ENCODE measurements at places on chromosomes 3 and 15.

DNA sequence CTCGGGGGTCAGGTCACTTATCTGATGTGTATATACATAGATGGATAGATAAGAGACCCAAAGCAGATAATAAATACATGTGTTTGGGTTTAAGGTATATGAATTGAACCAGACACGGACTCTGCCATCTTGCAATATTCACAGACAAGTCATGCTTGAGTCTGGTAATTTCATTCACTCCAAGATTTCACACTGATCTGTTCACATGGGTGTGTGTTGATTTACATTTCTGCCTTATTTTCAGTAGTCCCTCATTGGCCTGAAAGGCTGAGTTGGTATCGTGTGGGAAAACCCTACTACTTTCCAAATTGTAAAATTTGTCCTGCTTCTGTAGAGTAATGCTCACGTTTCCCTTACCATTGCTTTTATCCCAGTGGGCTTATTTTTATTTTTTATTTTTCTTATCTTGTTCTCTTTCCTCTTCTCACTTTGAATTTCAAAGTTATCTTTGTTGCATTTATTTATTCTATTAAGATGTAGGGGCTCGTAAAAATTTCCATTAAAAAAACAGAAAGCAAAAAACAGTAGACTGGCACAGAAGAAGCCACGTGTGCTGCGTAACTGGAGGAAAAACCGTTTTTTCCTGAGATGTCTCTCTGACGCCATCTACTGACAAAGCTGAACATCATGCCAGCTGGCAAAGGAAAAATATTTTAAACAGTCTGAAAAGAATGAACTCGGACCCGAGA, 10.8 kb upstream of the MFSD1 start:
- DNase-seq, result no peak

DNA sequence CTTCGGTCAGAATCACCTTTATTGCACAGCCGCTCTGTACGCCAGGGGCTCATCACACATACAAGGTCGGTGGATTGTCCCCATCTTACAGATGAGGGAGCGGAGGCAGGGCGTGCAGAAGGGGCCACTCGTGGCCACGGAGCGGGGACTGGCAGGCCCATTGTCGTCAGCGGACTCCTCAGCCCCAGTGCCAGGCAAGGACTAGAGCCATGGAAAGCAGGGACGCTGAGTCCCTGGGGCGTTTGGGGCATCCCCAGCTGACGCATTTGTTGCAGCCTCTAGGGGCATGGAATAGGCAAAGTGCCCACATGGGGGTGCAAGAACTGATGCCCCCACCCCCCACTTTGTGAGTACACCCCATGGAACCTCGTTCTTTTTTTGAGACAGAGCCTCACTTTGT, 29.8 kb upstream of the FURIN start:
- DNase-seq, result no peak

DNA sequence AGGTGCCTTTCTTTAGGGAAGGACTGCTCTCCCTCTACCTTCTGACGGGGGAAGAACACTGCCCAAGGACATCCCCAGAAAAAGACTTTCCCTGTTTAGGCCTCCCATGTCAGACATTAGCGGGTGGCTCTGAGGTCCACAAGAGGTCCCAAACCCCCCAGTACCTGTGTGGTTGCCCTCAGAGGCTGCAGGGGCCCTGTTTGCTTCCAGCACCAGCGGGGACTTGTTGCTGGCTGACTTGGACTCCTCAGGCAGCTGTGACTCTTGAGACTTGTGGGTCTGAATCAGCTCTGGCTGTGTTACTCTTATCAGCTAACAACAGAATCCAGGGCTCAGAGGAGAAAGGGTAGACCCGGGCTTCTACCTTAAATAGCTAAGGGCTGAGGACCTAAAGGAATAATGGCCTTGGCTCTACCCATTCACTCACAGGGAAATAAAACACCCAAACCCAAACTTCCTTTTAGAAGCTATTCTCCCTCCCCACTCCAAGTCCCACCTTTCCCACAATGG, 39.2 kb downstream of the SEMA3G start:
- no peak for DNase-seq

DNA sequence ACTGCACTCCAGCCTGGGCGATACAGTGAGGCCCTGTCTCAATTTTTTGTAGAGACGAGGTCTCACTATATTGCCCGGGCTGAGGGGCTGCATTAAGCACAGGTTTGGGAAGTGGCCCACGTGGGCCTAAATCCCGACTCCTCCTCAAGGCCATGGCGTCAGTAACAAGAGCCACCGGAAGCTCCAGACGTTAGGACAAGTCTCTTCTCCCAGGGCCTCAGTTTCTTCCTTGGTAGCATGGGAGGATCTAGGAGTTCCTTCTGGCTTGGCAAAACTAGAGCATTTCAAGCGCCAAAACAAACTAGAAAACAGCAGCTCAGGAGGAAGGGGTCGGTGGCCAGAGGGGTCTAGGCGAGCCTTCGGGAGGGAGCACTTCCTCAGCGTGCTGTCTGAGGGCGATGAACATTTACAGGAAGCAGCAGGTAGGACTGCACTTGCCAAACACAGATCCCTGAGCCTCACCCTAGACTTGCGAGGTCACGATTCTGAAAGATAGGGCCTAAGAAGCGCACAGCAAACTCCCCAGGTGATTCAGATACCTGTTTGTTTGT, 536 bp downstream of the SNAPC5 start:
- no peak for DNase-seq

- no peak for DNase-seq
Observed at GRCh38 chr3:167740961-167741587, 5.6 kb downstream of the SERPINI1 start.

- DNase-seq, result no peak
Observed at GRCh38 chr15:88624156-88624970, 3.2 kb downstream of the AEN start.

DNA sequence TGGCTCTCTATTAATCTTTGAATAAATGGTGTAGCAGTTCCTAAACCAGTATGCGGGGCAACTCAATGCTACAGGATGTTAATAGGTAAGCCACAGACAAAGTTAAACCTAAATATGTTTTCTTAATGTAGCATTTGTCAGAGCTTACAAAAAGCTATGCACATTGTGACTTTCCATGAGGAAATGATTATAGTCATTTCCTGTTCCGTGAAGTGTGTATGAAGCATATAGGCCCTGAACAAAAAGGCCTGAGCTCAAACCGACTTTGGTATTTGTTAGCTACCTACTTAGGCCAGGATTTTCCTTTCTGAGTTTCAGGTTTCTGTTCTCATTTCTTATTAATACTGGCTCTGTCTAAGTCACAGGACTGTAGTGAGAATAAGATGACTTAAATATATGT, 14.2 kb downstream of the ZNF80 start:
- no peak for DNase-seq

DNA sequence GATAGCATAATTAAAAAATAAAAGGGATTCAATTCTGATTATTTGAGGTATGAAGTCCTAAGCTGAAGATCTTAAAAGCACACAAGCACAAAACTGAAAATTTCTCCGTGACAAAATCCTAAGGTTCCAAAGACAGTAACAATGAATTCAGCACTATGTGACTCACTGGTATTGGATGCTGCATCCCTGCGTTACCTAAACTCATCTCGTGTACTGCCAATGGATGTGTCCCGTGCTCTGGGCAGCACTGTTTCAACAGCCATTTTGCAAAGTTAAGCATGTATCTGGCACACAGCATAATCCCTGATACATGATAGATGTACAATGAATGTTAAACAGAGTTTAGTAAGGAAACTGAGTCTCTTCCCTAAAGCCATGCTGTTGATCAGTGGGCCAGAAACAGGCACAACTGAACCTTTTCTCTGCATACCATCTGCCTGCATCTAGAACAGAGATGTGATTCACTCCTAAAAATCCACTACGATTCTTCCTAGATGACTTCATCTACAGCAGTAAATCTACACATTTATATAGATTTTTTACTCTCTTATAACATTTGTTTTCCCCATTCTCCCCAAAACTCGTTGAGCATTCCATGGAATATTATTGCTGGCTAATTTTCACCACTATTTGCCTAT, 14.3 kb downstream of the SUCLG2 start:
- no peak for DNase-seq

DNA sequence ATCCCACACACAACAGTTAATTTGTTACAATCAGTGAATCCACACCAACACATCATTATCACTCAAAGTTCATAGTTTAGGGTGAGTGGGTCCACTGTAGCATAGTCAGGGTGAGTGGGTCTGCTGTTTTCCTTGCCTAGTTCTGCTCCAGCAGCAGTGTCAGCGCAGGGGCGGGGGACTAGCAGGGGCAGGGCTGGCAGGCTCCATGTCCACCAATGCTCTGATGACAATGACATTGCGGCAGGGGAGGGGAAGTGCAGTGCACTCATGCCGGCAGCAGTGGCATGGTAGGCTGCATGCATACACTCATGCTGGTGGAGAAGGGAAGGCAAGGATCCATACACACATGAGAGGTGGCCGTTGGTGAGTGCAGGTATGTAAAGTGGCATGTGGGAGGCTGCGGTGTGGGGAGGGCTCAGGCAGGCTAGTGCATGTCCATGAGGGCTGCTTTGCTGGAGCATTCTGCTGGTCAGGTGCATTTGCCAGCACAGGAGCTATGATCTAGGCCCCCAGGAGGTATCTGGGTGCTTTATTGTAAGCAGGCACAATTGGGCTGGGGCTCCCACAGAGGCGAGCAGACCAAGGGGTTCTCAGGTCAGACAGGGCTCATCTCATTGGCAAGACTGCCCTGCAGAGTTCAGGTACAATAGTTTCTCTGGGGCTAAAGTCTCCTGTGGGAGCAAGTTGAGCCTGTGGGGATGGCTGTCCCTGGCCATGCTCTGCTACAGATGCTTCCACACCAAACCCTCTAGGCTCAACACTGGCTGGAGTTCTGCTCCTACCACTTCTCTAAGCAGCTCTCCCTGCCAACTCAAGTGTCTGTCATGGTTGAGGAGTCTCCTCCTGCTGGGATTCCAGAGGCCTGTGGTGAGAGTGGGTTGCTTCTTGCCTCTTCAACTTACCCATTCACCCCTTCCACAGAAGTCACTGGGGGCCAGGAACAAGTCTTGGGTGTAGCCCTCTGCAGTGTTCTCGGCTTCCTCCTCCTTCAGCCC, 81.3 kb downstream of the KCNAB1 start:
- DNase-seq, result no peak

DNA sequence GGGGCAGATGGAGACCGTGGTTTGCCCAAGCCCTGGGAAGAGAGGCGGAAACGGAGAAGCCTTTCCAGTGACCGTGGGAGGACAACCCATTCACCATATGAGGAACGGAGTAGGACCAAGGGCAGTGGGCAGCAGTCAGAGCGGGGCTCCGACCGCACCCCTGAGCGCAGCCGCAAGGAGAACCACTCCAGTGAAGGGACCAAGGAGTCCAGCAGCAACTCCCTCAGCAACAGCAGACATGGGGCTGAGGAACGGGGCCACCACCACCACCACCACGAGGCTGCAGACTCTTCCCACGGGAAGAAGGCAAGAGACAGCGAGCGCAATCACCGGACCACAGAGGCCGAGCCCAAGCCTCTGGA, 2.0 kb downstream of the RBM15B start:
- DNase-seq, result no peak

GRCh38 chr3:23648996-23649395, 156.8 kb upstream of the UBE2E1 start:
- DNase-seq, result no peak

DNA sequence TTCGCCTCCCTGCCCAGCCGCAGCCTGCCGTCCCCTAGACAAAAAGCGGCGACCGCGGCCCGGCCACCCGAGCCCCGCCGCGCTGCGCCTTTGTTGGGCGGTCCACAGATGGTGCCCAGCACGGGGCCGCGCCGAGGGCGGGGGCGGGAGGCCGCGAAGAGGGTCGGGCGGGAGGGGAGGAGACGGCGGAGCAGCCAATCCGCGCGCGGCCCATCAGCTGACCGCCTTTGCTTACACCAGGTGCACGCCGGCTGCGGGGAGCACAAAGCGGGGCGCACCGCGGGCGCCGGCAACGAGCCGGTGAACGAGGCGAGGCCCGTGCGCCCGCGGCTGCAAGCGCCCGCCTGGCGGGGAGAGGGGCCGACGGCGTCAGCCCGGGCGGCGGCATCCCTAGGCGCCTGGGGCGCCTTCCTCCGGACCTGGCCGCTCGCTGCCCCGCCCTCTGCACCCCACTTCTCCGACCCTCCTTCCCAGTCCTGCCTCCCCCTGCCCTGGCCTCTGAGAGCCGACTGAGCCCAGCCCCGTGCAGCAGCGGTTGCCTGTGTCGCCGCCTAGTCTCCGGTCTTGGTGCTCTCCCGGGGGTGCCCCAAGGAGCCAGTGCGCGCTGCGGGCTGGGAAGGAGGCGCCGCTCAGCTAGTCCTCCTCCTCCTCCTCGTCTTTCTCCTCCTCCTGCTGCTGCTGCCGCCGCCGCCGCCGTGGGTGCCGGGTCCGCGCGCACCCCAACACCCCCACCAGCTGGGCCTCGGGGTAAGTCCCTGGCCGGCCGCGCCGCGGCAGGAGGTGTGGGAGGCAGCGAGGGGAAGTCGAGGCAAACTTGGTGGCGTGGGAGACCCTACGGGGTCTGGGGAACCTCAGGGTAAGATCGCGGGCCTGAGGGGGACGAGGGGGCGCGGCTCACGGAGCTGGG, at the start of gene LRRN1:
LRRN1 (plus strand) TSS at position 259 of the 907 bp plus-strand sequence. CDS start 45,211 bp downstream, outside the sequence.
- DNase-seq, result no peak

DNA sequence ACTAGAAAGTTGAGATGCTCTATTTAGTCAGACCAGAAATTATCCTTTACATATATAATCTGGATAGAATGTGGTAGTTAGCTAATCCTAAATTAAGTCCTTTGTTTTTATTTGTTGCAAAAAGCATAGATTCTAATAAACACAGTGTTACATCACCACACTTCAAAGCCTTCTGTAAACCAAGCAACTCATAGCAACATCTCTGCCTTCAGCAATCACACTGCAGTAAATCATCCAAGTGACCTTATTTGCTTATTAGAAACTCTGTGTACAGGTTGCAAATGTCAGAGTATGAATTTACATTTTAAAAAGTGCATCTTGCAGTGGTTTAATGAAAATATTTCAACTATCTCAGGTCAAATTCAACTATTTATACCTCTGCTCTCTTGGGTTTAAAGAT, 242.5 kb downstream of the GBE1 start:
- DNase-seq, result no peak

GRCh38 chr3:171005648-171006047, 20.9 kb downstream of the SLC2A2 start:
- DNase-seq, result no peak

DNA sequence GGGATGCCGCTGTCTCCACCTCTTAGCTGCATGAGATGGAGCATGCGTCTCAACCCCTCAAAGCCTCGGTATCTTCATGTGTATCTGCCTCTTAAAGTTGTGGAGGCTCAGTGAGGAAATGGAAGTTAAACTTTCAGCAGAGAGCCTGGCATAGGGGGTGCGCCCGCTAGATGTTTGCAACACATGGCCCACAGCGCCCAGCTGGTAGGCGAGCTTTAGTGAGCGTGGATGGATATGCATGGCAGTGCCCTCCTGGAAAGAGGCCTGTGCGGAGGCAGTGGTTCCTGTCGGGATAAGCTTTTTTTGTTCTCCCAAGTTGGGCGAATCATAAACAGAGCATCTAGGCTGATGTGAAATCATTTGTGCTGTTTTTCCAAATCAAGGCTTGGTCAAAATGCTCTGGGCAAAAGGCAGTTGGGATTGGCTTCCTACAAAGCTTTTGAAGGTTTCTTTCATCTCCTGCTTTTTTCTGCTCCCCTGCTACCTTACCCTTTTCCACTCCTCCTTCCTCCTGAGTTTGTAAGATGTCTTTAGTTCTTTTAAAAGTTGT, 272.4 kb upstream of the TPM1 start:
- DNase-seq, result no peak
